DMS79 (cell line): ENCODE measurements at places on chromosomes 6 and 20.

GRCh38 chr6:159913862-159914564 lies 23.2 kb downstream of the MAS1 start:
- DNase-seq: no peak

DNA sequence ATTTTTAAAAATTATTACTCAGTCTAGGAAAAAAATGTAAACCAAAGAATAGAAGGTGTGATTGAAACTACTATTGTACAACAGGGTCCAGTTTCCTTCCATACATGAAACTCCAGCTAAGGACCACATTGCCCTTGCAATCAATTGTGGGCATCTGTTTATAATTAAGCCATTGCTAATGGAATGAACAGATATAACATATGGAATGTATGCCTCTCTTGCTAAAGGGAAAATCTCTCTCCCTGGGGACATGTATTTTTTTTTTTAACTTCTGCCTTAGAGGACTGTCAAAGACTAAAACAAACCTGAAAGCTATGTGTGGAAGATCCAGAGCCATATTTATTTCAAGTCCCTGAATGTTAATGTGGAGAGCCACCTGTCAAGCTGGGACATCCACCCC lies 336.8 kb upstream of the MANEA start:
- DNase-seq: no peak

DNA sequence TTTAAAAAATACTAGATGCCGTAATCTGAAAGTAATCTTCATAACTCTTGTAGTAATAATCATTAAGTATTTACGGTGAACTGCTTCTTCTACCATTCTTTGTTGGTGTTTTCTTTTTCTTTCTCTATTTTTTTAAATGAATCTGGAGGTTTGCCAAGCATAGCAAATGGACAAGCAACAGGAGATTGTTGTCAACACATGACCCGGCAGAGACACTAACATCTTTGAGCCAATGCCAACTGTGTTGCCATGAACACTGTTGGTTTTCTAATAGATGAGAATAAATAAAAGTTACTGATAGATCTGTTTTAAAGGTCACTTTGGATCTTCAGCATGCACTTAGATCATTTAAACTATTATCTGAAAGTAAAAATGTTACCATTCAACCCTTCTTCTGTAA lies 523.6 kb upstream of the EYS start:
- no peak for DNase-seq

DNA sequence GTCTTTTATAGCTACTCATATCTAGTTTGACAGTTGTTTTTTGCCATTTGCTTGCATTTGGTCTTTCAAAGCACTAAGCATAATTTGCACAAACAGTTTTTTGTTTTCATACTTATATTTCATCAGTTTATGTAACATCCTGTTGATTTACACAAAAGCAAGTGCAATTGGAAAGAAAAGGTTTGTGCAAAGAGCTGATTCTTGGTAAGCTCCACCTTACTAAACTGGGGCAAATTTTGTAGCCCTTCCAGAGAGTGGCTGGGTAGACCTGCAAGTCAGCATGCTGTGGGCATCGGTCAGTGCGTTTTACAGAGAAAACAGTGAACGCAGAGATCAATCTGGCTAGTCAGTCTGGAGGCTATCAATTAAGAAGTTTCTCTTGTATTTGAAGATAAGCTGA lies 34.5 kb downstream of the TXLNB start:
- no peak for DNase-seq

DNA sequence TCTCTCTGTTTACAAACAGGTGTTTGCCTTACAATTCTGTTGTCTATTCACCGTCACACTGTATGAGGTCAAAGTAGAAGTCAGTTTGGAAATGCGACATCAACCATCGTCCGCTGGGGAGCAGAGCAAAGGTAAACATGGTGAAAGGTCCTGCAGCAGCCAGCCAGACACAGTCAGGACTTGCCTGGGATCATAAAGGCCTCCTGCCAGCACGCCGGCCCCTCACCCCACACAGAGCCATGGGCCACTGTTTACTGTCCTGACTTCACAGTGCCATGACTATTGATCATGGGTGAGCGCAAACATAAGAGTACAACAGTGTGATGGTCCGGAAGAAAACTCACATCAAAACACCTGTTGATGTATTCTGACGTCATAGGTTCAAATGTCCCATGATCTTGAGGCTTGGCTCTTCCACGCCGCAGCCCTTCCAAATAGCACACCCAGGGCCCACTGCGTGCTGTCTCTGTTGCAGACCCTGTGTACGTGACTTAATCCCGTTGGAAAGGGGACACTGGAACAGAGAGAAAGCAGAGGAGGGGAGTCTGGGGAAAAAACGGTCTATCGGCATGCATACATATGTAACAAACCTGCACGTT lies 16.9 kb upstream of the PPP1R3G start:
- no peak for DNase-seq

- DNase-seq: no peak
These were observed 38.3 kb downstream of the MAPK14 start for GRCh38 chr6:36065916-36066315.

GRCh38 chr6:126770176-126770575 lies 348.3 kb upstream of the RSPO3 start:
- no peak for DNase-seq

DNA sequence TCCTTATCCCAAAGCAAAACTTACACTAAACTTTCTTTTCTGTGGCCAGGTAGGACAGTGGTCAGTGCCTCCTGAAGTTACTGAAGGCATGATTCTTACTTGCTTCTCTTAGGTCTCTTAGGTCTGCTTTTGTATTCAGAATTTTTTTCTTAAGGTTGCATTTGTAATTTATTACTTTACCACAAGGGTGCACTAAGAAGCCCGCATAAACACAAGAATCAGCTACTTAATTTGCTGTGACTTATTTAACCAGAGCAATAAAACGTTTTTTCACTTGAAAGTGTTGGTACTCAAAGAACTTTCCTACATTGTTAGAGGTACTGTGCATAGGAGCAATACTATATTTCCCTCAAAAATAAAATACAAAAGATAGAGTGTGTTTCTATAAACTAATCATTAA lies 75.4 kb upstream of the LAMA2 start:
- DNase-seq: no peak

- DNase-seq: peak; percentile 10
These were observed 32.8 kb downstream of the PPP1R14C start for GRCh38 chr6:150175586-150176151.

DNA sequence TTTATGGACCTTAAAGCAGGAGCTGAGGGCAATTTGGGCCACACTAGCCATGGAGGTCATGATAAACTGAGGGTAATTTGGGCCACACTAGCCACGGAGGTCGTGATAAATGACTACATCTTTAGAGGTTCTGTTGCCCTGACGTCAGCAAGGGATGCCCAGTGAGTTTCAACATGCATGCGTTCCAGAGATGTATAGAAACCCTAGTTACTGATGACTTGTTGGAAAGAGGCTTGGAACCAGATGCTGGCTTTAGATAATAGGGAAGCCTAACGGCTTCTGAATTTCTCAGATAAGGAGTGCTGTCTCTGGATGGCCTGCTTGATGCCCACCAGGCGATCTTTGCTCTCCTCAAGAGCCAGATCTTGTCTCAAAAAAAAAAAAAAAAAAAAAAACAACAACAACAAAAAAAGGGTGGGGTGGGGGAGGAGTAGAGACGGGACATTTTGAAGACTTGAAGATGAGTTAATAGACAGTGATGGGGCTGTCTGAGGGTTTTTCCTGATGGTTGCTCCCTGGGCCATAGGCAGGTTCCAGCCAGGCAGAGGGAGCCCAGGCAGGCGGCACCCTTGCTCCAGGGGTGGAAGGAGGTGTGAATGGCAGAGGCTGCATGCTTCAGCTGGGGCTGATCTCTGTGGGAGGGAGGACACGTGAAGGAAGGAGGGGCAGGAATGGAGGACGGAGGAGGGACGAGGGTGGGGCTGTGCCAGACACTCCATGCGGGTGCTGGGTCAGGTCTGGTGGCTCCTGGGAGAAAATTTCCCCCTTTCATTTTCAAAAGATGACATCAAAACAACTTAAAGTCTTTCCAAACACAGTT lies 27.0 kb upstream of the FRMD1 start:
- no peak for DNase-seq

- DNase-seq: no peak
These were observed at the start of gene CST9 for GRCh38 chr20:23605867-23606651. TSS of gene CST9 (minus strand) at chr20:23605917. CDS start at chr20:23605864, 53 bp downstream.

- no peak for DNase-seq
These were observed 82.3 kb downstream of the YTHDF1 start for GRCh38 chr20:63133481-63134091.

GRCh38 chr6:8391934-8392333 lies 43.4 kb downstream of the SLC35B3 start:
- no peak for DNase-seq

GRCh38 chr6:39566456-39566855 lies 158.8 kb downstream of the KIF6 start:
- DNase-seq: no peak

DNA sequence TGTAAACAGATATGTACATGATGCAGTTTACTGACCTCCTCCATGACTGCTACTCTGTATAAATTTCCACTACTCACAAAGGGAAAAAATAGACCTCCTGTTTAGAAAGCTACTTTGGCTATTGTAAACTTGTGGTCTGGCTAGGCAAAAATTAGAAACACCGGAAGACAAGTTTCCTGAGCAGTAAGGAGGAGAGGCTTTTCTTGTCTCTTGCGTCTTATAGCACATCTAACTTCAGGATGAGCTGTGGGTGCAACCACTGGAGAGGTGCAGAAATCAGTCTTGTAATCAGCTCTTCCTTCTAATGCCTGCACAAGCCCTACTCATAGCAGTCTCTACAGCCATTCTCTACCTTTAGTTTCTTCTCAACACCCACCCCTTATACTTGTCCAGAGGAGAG lies 296.5 kb upstream of the SLC35B3 start:
- DNase-seq: no peak

DNA sequence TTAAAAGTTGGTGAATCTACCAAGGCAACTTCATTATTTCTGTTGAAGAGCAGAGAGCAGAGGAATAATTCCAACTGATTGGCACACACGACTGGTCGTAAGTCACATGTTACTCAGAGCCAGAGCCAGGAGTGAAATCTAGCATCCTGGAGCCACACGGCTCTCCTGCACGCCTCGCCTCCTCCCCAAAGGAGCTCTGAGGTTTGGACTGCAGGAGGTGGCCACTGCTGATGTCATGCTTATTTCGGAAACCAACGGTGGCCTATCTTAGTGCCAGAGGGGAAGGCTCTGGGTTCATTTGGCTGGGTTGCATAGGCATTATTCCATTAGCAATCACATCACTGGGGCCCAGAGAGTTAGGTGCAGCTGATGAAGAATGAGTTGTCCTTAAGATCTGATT lies 123.5 kb upstream of the RALGAPA2 start:
- DNase-seq: no peak

GRCh38 chr20:4809707-4810106 lies 88.0 kb downstream of the PRND start:
- DNase-seq: no peak

GRCh38 chr20:63322146-63322932 lies 29.4 kb downstream of the COL20A1 start:
- DNase-seq: no peak

DNA sequence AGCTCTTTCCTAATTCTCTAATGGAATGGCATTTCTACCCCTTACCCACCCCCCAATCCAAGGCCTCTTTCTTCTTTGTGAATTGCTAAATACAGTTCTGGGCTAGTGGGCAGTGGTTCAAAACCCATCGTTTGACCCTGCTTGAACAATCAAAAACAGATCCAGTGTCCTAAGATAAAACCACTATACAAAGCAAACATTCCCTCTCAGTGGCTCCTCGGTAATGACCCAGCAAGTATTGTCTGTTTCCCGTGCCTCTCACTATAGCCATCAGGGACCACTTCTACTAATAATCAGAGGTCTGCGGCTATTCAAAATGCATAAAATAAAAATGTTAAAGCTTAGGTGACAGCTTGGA lies 143.5 kb upstream of the AKAP12 start:
- DNase-seq: no peak

DNA sequence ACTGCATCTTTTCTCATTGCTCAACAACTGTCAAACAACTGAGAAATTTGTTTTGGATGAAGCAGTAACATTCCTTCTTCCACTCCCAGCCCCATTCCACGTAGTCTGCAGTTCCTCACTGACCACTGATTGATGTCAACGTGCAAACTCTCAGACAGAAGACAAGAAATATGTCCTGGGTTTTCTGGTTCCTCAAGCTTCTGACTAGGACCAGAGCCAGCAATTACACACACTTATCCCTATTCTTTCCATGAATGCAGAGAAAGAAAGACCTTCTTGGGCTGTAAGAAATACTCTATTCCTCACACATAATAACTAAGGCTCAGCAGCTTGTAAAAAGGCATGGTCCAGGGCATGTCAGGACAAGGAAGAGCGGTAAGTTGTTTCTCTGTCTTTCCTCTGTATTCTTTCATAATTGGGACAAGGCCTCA lies 790.1 kb upstream of the SLC35B3 start:
- no peak for DNase-seq

GRCh38 chr6:143549949-143550268 lies 38.4 kb upstream of the FUCA2 start:
- no peak for DNase-seq

DNA sequence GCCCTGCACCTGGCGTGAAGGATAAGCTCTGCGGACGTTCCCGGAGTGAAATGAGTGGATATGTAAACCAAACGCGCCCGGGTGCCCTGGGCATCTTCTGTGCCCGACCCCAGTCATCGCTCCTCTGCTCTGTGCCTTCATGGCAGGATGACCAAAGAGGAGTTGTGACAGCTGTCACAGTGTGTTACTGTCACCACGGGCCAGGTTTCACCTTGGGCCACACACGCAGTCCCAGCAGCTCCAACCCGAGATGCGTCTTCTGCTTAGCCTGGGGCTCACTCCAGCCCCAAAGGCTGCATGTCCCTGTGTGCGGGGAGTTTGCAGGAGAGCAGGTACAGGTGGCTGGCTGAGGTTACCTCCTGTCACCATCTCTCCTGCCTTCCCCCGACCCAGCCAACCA lies 311.6 kb downstream of the BMP7 start:
- DNase-seq: no peak

- DNase-seq: no peak
These were observed 662 bp downstream of the ZNF343 start for GRCh38 chr20:2507875-2508630.

GRCh38 chr6:118419448-118420394 lies 128.4 kb upstream of the PLN start:
- DNase-seq: no peak

DNA sequence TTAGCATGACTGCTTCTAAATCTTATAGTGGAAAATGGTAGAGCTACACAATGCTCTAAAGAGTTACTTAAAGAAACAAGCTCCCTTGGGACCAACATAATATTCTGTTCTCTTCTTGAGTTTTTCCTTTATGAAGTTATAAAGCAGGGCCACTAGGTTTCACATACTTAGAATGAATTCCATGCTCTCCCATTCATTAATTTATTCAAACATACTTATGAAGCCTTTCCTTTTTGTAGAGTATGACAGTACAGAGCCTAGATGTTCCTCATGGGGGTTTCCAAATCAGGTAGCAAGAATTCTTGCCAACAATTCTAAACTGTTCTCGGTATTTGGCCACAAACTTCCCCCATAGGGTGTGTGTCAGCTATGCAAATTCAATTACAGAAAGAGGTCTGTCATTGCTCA lies 20.6 kb upstream of the FABP7 start:
- DNase-seq: no peak
